ENCODE measurements at places on chromosomes 7 and 10.
A peak's percentile ranks its signal among the peaks of the same experiment; 100 is the strongest.

DNA sequence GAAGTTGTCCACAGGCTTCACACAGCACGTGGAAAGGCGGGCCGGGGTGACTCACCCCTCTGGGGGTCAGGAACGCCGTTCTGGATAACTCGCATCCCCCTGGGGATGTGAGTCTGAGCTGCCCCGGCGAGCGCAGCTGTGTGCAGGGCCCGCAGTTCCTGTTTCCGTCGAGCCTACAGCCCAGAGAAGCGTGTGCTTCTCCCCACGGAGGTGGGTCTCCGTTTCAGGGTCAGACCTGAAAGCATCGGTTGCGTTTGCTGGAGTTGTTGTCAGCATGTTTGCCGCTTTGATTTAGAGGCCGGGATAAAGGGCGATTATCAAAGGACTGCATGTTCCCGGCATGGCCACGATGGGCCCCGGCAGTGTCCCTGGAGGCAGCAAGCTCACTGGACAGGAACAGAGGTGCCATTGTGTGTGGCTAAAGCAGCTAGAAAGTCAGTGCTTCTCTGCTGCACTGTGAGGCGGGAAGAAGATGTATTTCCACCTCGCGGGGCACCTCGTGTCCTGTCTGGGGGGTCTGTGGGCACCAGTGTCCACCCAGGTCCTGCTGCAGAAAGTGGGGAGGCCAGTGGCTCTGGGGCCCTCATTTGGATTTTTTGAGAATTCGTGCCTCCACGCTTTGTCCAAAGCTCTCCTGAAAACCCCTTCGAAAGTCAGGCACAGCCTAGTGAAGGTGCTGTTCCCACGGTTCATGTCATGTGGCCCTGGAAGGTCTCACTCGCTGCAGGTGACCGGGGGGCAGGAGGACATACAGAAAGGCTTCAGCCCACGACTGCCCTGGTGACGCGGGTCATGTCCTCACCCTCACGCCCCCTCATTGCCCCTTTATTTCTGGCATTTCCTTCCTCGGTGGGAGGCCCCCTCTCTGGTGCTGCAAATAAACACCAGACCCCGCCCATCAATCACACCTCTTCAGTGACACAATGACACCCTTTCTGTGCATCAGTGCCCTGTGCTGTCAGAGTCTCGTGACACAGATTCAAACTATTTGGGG lies 27.4 kb upstream of the GDI2 start:
- no peak for DNase-seq

DNA sequence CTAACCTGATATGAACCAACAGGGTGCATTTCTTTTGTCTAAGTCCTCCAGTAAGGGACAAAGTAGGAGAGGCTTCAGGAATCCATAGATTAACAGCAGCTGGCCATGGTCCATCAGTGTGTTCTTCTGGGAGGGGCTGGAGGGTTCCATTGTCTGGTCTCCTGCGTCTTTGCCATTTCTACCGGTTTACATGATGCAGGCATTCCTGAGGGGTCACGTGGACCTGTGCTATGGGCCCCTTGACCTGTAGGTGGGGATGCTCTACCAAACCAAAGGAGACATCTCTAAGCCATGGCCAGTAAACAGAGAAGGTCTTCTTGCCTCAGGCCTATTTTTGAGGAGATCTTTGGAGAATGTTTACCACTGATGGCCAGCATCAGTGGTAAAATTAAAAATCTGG lies 28.7 kb upstream of the HABP2 start:
- no peak for DNase-seq

- peak; percentile 11 for DNase-seq
Measured at GRCh38 chr7:74606101-74606908, 51.2 kb upstream of the GTF2I start.

DNA sequence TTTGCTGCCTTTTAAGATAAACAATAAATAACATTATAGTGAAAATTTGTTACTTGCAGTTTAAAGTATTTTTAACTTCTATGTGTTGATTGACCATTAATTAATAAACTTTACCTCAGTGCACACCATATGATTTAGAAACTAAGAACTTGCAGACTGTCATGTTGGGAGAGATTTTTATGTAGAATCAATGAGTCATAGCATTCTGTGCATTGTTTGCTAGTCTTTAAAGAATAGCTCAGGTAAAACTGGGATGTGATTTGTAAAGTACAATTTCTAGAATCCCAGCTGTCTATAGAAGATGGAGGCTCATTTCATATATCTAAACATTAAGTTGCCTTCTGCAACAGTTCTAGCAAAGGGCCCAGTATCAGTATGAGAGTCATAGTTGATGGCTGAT lies 199.6 kb upstream of the SEMA3A start:
- DNase-seq: no peak

GRCh38 chr10:94122211-94122610 lies 128.5 kb downstream of the PLCE1 start:
- DNase-seq: no peak

- no peak for DNase-seq
Measured at GRCh38 chr10:71667387-71667752, 52.2 kb downstream of the C10orf105 start.

GRCh38 chr10:112989826-112990225 lies 39.8 kb downstream of the TCF7L2 start:
- DNase-seq: no peak

GRCh38 chr10:29240986-29241660 lies 47.7 kb upstream of the LYZL1 start:
- DNase-seq: no peak

GRCh38 chr10:107657851-107658250 lies 493.3 kb upstream of the SORCS1 start:
- DNase-seq: no peak

DNA sequence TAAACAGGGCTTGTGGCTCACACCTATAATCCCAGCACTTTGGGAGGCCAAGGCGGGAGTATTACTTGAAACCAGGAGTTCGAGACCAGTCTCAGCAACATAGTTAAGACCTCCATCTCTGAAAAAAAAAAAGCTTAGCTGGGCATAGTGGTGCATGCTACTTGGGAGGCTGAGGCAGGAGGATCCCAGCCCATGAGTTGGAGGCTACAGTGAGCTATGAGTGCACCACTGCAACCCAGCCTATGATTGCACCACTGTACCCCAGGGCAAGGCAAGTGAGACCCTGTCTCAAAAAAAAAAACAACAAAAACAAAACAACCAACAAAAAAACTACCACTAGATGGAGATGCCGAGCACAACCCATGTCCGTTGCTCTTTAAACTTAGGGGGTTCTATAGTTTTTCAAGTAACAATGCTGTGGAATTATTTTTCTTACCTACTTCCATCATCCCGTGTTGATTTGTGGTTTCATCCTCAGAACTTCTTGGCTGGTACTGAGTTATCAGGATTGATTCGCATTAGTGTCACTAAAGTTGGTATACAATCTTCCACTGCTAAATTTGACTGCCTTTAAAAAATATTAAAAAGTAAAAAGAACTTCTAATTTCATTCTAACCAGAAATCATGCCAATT lies 12.2 kb upstream of the REPIN1 start:
- no peak for DNase-seq

DNA sequence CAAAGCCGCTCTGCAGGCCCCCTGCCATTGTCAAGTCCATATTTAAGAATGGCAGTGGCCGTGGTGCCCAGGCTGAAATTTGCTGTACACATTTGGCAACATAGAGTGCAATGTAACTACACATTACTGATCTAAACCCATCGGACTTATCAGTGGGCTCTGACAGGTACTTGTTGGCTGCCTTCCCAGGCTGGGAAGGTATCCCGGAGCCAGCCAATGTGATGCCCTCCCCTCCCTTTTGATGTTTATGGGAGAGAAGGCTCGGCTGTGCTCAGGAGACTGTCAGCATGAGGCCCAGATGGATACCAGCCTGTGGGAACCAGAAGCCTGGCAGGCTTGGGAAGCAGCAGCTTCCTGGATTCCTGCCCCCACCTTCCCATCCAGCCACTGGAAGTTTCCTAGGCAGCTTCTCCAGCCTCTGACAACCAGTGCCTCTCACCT lies 146.1 kb upstream of the TCF7L2 start:
- DNase-seq: no peak
